ENCODE measurements at places on chromosomes 6 and 20.

DNA sequence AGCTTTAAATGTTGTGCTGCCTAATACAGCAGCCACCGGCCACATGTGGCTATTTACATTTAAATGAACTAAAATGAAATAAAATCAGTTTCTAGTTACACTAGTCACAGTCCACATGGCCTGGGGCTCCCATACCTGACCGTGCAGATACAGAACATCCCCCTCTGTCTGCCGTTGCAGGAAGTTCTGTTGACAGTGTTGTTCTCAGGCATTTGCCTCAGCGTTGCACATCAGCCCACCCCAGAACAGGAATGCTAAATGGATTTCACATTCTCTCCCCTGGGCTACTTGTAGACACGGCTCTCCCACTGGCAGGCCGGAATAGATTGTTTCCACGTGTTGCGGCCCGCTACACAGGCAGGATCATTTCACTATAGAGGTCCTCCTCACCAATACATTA, 26.3 kb downstream of the JAG1 start:
- DNase-seq: no peak

DNA sequence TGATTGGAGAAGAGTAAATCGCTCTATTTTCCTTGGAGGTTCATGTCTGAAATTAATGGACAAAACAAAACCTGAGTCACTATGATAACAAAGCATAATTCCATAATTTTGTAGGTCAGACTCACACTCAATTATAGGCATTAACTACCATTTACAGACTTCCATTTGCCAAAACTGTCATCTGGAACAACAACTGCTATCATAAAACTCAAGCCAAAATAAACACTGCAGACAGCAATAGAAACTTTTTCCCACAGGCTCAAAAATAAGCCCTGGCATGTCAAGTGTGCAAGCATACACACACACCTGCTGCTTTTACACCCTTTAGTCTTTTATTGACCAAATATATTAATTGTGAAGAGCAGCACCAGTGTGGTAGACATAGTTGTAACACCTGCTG, 7.1 kb downstream of the MRPS10 start:
- no peak for DNase-seq

- DNase-seq: no peak
These were observed 35.4 kb downstream of the SLC16A10 start for GRCh38 chr6:111122458-111123286.

DNA sequence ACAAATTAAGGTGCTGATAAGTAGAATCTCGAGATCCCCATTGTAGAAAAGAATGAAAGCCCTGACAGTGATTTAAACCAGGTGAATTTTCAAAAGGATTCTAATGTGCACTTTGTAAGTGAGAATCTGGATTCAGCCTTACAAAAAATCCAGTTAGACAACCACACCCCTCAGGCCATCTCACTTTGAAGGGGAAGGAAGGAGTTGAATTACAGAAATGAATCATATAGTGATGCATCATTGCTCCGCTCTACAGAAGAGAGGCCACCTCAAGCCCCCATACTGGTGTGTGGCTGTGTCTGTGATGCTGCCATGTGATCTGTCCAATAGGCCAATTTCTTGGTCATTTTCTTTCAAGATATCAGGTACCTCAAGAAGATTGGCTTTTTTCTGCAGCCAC, 85.5 kb upstream of the NT5E start:
- DNase-seq: no peak

- DNase-seq: no peak
These were observed 30.3 kb downstream of the PPARD start for GRCh38 chr6:35372633-35373032.
